ENCODE measurements at places on chromosomes 16 and 17.

GRCh38 chr17:46182961-46183360 is 10.3 kb downstream of the KANSL1 start:
- no peak for DNase-seq

- no peak for DNase-seq
These were observed 3.5 kb upstream of the C16orf74 start for GRCh38 chr16:85754413-85754812.

GRCh38 chr16:31085873-31086628 is 2.7 kb downstream of the PRSS53 start:
- DNase-seq = no peak

GRCh38 chr17:45384789-45385262 is 47.8 kb downstream of the ARHGAP27 start:
- no peak for DNase-seq

- DNase-seq = no peak
These were observed 247.7 kb upstream of the PMFBP1 start for GRCh38 chr16:72419638-72420037.

- no peak for DNase-seq
These were observed 549.9 kb upstream of the CDH5 start for GRCh38 chr16:65816556-65816955.

- DNase-seq = peak; percentile 55
These were observed 12.3 kb downstream of the GLIS2 start for GRCh38 chr16:4328046-4328781.

- DNase-seq = no peak
These were observed 9.6 kb downstream of the ACE start for GRCh38 chr17:63486317-63487013.

DNA sequence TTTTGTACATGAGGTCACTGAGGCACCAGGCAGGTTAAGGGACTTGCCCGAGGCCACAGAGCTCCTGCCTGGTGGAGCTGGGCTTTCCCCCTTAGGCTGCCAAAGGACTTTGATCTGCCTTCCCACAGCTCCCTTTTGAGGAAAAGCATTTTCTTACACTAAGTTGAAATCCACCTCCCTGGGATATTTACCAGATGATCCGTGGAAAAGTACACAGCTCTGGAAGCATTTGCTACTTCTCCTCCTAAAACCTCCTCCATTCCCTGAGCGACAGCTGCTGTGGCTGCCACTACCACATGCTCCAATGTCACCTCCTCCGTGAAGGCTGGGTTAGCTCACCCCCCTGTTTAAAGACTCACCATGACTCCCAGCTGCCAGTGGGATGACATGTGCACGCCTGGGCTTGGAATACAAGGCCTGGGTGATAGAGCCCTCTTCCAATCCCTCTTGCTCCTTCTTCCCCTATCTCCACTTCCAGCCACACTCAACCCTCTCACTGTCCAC is 1.2 kb upstream of the MPRIP start:
- no peak for DNase-seq

GRCh38 chr17:4309897-4310296 is 46.1 kb upstream of the ANKFY1 start:
- DNase-seq = no peak

DNA sequence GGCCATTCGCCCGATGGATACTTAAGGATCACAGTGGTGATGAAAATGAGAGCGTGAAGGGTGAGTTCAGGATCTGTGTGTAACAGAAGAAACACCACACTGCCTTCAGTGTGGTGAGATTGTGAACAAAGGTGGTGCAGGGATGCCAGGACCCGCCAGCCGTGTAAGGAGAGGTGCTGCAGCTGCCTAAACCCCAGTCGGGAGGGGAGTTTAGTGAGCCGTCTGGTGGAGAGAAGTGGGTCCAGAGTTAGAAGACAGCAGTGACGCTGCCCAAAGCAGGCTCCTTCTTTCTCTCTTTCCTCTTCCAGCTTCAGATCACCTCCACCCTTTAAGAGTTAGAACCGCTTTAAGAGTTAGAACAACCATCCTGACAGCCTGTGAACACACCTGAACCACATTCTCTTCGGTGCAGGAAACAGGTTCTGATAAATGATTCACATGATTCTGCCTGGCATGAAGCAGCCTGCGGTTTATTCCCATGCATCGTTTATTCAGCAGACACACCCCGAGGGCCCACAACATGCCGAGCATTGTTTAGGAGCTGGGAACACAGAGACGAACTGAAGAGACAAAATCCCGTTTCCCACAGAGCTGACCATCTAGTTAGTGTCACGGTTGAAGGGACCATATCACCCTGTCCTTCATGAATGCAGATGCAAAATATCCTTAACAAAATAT is 84.0 kb upstream of the DNAH17 start:
- no peak for DNase-seq

- no peak for DNase-seq
These were observed 49.2 kb downstream of the MYH11 start for GRCh38 chr16:15807603-15808009.

- DNase-seq = no peak
These were observed 670.5 kb upstream of the SALL1 start for GRCh38 chr16:51821527-51821926.

- DNase-seq = no peak
These were observed 263.6 kb downstream of the PARN start for GRCh38 chr16:14366447-14366846.

GRCh38 chr17:73050797-73051196 is 41.7 kb downstream of the SLC39A11 start:
- no peak for DNase-seq

- DNase-seq = no peak
These were observed 35.2 kb downstream of the LRRC75A start for GRCh38 chr17:16456742-16457316.

GRCh38 chr17:45248132-45248957 is 13.5 kb downstream of the SPATA32 start:
- DNase-seq = peak; percentile 89

GRCh38 chr16:69859105-69859989 is 91.8 kb upstream of the CLEC18A start:
- peak; percentile 8 for DNase-seq

DNA sequence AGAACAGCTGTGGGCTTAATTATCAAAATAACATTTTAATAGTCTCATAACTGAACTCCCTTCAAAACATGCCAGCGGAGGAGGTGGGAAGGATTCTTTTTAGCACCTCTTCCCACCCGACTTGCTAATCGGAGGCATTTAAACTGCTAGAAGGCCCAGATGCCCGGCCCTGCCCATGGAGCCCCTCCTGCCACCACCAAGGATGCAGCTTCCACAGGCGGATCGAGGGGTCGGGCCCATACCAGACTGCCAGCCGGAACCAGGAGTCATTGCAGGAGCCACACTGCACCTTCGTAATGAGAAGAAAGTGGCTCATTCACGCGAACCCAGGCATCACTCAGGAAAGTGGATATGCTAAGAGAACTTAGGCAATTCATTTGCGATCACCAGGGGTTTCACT is 201.2 kb downstream of the C16orf78 start:
- no peak for DNase-seq

- no peak for DNase-seq
These were observed at the start of gene TMED6 for GRCh38 chr16:69351309-69352027. TMED6 (minus strand) TSS chr16:69351786; CDS start chr16:69351753, 33 bp downstream.

- no peak for DNase-seq
These were observed 39.4 kb downstream of the USP32 start for GRCh38 chr17:60352569-60352968.

DNA sequence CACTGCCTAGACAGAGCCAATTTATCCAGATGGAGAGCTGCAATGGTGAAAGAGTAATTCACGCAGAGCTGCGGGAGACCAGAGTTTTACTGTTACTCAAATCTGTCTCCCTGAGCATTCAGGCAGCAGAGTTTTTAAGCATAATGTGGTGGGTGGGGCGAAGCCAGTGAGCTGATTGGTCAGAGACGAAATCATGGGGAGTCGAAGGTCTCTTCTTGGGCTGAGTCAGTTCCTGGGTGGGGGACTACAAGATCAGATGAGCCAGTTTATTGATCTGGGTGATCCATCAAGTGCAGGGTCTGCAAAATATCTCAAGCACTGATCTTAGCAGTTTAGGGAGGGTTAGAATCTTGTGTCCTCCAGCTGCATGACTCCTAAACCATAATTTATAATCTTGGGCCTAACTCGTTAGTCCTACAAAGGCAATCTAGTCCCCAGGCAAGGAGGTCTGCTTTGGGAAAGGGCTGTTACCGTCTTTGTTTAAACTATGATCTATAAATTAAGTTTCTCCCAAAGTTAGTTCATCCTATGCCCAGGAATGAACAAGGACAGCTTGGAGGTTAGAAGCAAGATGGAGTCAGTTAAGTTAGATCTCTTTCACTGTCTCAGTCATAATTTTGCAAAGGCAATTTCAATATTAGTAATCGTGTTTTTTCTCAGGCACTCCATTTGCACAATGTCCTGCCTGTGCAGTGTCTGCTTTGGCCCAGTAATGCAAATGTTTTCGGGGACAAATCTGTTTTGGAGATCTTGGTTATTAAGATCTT is 27.0 kb downstream of the PIGL start:
- no peak for DNase-seq

- DNase-seq = no peak
These were observed 24.8 kb upstream of the KDM6B start for GRCh38 chr17:7809086-7809790.

DNA sequence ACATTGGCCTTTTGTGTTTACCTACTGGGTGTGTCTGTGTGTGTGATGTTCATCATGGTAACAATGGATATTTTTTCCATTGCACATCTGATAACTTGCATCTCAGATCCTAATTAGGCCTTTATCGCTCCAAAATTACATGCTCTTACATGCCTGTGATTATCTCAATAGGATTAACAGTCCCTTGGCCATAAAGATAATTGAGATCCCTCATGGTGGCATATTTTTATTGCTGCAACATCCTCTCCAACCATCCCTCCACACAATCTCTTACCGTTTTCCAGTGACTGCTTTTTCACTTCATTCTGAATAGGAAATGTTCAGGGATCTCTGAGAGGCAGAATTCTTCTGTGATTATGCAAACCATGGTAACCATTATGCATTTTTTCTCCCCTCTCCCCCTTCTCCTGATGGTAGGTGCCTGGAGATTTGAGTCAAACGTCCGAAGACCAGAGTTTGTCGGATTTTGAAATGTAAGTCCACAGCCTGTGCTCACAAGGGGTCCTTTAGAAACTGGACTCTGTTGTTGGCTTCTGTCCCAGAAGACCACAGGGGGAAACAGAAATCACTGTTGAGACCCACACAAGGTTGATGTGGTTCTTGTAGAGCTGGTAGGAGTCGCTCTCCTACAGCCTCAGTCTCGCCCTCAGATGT is 405.5 kb downstream of the CPPED1 start:
- DNase-seq = no peak

DNA sequence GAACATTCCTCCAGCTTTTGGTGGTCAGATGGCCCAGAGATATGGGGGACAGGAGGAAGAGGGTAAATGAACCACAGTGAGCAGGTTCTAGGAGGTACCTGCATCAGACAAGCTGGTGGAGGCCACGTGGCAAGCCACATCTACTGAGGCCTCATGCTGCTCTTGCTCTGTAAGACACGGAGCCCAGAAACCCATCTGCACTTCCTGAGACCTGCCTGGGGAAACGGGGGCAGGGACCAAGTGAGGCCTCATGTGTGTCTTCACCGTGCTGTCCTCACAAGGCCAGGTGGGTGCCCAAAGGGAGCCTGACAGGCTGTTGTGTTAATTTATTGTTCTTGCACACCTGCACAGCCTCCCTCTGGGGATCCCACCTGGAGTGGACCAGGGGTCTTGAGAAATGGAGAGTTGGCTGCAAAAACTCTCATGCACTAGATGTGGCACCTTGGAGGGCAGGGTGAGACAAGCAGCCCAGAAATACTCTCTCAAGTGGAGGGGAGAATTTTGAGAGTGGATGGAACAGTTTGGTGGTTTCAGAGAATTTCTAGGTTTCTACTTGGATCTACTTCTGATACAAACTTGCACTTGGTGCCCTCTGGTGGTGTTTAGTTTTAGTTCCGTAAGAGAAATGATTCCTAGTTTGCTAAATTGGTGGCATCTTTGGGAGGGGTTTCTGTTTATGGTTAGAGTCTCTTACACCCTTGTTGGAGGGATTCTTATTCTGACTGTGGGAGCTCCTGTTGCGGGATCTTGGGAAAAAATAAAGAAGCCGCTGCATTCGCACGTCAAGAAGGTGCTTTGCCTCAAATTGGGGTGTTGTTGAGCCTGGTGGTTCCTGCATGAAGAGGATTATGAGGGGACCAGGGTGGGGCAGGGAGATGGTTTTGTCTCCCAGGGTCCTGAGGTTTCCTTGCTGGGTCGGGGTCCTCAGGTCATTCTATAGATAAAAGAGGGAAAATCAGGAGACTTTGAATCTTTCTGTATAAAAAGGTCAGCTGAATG is 47.5 kb downstream of the SLC6A2 start:
- DNase-seq = peak; percentile 36

- no peak for DNase-seq
These were observed 6.9 kb downstream of the SLC12A4 start for GRCh38 chr16:67961551-67961957.

- no peak for DNase-seq
These were observed 28.0 kb upstream of the SOX9 start for GRCh38 chr17:72092710-72093322.

DNA sequence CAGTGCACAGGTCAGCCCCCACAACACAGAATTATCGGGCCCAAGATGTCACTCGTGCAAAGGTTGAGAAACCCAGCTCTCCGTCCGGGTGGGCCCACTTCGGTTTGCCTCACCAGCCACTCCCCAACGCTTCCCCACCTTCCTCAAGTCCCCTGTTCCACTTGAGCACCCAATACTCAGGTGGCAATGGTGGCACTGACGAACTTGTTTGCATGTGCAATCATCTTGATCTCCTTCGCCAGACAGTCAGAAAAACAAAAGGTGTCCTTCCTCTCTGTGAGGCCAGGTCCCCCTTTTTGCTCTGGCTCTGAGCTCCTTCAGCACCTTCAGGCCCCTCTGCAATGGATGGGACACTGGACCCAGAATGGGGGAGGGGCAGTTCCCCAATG is 3.7 kb downstream of the GGA2 start:
- DNase-seq = no peak

- DNase-seq = no peak
These were observed 53.5 kb downstream of the MAF start for GRCh38 chr16:79547085-79547484.

- no peak for DNase-seq
These were observed 261.8 kb downstream of the CBLN1 start for GRCh38 chr16:49019831-49020230.

- no peak for DNase-seq
These were observed 838 bp upstream of the TMEM97 start for GRCh38 chr17:28317966-28318758.

- DNase-seq = peak; percentile 7
These were observed 171.1 kb downstream of the SNX29 start for GRCh38 chr16:12147681-12148080.

DNA sequence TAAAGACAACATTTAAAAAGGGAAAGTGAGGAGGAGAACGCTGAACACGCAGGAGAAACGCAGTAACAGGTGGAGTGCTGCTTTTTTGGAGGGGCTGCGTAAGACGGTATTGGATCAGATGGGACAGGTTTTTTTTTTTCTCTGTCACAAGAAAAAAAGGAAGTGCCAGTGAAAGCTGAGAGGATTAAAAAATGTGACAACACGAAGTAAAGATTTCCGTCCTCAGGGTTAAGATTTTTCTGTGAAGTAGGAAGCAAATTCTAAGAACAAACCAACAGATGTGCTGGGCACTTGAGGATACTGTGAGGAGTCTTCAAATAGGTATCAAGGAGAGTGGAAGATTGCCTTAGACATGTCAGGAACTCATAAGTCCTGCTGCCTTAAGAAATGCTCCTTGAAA is 5.8 kb upstream of the ABCA9 start:
- no peak for DNase-seq

All from activated CD4-positive, alpha-beta T cell treated with anti-CD3 and anti-CD28 coated beads, Interleukin-2, amount 10 ng/mL, durations not matched to agents 7 days and 5 days (primary cell).